AG09309 (cell line): ENCODE measurements at places on chromosomes 2 and 18.
A peak's percentile ranks its signal among the peaks of the same experiment; 100 is the strongest.

GRCh38 chr2:66854298-66854697 is 419.4 kb downstream of the MEIS1 start:
- no peak for DNase-seq

DNA sequence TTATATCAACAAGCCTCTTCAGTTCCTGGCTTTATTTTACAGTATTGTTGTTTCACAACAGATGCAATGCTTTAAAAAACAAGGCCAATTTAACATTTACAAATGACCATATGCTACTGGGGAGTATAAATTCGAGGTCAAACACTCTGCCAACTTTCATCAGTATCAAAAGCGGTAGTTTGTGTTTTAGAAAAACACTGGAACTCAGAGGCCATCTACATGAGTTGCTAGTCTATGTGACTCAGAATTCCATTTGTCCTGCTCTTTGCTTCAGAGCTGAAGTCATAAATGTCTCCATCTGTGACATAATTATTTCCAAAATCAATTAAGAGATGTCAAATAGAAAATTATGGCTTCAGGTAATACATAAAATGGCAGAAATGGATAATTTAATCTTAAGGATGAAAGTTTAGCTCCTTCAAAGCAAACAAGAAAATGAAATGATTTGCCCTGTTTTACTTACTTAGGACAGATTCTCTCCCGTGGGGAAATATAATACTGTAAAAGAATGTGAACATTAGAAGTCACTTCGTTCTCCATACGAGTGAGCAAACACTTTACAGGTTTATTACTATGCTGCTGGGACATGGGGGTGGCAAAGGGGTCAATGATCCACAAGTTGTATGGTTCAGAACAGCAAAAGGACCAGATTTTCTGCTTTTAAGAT is 3.7 kb downstream of the MEX3C start:
- DNase-seq = no peak

GRCh38 chr2:205858881-205859441 is 176.7 kb downstream of the NRP2 start:
- no peak for DNase-seq

- DNase-seq = peak; percentile 47
These were observed 211.5 kb downstream of the TMEM247 start for GRCh38 chr2:46690825-46691224.

DNA sequence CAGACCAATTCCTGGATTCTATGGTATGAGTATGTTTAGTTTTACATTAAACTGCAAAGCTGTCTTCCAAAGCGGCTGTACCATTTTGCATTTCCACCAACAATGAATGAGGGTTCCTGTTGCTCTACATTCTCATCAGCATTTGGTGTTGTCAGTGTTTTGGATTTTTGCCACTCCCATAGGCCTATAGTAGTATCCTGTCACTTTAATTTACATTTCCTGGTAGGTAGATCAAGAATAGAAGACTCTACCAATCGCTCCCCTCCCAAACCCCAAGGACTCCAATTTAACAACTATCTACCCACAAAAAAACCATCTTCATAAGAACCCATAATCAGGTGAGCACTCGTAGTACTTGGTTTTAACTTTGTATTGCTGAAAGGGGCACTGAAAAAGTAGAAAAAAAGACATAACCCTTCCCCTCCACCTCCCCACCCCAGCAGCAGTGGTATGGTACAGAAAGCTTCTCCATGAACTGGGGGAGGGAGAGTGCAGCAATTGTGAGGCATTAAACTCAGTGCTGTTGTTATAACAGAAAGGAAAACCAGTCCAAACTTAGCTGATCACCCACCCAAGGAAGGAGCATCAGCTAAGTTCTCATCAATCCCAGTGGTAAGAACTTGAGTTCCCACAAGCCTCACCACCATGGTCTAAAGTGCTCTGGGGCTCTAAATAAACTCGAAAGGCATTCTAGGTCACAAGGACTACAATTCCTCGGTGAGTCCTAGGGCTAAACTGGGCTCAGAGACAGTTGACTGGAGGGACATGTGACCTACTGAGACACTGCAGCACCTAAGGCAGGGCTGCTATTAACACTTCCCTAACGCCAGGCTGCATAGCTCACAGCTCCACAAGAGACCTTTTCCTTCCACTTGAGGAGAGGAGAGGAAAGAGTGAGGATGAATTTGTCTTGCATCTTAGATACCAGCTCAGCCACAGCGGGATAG is 35.5 kb upstream of the CYTIP start:
- DNase-seq = no peak

DNA sequence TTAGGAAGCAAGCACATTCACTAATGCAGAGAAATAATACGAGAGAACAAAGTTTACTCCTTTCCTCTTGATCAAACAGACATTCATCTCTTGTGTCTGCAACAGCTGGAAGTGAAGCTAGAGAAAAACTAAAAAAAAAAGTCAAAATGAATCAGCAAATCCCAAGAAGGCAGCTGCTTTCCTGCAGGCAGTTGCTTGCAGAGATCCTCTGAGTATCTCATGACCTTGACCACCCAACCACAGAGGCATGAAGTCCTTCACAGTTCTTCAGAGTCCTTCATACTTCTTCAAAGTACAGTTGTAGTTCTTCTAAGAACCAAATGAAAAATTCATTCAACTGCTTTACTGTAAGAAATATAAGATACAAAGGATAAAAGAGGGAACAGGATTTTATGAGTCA is 97.2 kb upstream of the ACVR1C start:
- DNase-seq = no peak

- no peak for DNase-seq
These were observed 70.8 kb downstream of the ACSL3 start for GRCh38 chr2:222931659-222932058.

DNA sequence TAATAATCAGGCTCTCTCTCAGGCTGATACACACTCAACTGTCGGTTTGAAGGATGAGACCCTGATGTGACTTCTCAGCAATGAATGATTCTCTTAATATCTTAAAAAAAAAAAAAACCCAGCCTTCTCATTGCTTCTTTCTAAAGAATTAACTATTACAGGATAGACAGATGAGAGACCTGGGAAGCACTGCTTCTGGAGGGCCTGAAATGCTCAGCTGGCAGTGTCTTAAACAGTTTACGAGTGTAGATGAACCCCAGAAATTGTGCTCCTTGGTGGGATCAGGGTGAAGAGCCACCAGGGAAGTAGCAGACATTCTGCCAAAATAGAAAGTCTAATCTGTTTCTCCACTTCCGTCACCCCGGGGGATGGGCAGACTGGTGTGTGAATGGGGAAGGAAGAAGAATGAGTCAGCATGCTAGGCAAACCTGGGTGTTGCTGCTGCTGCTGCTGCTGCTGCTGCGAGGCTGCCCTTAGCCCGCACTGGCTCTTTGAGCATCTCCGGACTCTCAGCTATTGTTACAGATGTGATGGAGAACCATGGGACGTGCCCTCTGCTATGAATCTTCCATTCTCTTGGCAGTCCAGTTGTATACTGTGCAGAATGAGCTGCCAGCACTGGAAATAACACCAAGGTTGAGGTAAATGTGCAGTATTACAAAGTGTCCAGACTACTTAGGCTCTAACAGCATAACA is 158.4 kb downstream of the SETBP1 start:
- DNase-seq = peak; percentile 8

DNA sequence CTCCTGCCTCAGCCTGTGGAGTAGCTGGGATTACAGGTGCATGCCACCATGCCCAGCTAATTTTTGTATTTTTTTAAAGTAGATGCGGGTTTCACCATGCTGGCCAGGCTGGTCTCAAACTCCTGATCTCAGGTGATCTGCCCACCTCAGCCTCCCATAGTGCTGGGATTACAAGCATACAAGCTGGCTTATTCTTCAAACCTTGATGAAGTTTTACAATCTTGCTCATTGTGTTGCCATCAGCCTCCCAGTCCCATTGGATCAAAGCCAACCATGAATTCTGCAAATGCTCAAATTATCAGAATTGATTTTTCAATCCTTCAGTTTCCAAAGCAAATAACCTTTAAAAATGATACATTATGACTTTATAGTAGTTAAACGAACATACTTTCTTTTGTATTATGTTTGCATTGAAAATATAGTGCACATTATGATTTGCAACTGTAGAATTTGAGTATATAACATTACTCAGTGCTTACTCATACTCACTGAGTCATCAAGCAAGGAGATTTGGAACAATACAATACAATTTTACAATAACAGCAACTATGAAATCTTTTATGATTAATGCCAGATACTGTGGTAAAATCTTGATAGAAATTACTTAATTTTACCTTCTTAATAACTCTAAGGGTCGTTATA is 1491.9 kb upstream of the CELF4 start:
- no peak for DNase-seq

DNA sequence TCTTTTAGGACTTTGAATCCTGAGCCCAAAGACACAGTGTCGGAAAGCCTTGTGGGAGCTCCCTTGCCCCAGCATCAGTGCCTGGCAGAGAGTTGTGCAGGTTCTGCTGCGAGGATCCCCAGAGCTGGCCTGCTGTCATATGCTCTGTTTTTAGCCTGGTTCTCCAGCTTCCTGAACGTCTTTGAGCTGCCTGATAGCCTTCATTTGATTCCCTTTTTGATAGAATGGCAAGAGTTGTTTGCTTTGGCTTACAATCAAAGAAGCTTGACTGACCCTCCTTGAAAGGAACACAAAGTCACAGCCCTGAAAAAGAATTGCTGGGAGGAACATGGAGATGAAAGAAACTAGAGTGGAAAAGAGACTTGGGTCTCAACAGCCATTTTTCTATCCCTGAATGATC is 95.4 kb downstream of the C1QL2 start:
- no peak for DNase-seq

DNA sequence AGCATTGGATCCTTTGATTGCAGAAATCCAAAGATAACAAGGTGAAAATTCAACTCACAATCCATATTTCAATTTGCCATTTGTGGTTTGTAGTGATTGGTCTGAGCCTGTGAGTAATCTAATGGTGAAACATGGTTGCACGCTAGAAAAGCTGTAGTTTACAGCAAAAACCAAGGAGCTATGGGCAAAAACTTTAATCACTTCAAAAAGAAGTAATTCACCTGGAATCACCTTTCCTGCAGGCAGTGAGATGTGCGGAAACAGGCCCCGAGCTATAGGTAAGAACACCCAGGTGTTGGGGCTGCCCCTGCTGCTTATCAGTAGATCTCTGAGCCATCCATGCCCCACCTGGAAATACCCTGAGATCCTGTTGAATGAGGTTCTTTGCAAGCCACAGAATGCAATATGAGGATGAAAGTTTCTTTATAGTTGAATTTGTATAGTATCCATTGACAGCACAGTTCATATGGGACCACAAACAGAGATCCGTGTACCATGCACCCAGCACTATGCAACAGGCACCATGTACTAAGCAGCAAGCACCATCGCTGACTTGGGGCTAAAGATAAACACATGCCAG is 208.2 kb downstream of the SPP2 start:
- DNase-seq = no peak

- no peak for DNase-seq
These were observed 123.3 kb downstream of the CCBE1 start for GRCh38 chr18:59573962-59574361.

- no peak for DNase-seq
These were observed 68.3 kb upstream of the PGAP1 start for GRCh38 chr2:196994764-196995163.

DNA sequence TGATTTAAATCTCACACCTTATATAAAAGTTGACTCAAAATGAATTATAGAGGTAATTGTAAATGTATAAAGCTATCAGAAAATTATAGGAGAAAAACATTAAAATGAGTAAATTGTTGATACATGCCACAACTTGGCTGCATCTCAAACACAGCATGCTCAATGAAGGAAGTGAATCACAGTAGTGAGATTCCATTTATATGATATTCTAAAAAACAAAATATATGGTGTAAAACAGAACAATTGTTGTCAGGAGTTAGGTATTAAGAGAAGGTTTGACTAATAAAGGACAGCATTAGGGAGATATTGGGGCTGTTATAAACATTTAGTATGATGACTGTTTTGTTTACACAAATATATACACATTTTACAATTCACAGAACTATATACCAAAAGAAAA is 356.6 kb upstream of the CELF4 start:
- no peak for DNase-seq

GRCh38 chr18:2655954-2656236 is 369 bp downstream of the SMCHD1 start:
- no peak for DNase-seq

DNA sequence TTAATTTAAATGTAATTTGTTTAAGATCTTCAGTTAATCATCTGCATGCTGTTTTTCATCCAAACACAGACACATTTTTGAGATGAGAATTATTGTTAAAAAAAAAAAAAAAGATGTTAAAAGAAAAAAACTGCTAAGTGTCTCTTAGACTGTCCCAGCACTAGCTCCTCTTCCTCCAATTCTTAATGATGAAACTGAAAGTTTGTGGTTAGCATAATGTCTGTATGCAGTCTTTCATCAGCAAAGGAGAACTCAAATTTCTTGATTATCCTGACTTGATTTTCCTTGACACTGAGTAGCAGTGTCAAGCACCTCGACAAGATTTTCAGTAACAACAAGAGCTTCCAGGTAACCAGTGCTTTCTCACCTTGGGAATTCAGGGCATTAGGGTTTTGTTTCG is 274.4 kb downstream of the LRRTM1 start:
- no peak for DNase-seq

DNA sequence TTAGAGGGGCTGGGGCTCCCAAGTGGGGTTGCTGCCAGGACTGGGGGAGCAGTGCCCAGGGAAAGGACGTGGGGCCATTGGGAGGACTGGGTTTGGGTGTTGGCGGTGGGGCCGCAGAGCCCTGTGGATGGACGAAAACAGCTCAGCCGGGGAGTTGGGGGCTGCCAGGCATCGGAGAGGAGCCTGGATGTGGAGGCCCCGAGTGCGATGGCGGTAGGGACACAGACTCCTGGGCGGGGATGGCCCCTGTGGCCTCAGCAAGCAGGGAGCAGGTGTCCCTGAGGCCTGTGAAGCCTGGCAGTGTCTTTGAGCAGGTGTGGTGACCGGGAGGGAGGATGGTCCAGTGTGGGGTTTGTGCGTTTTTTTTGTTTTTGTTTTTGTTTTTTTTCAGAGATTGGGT is 13.3 kb downstream of the CTDP1 start:
- DNase-seq = no peak

- no peak for DNase-seq
These were observed 15.3 kb upstream of the PPP4R1 start for GRCh38 chr18:9629709-9630108.

- DNase-seq = no peak
These were observed 49.4 kb downstream of the IMPA2 start for GRCh38 chr18:12030670-12031069.

- no peak for DNase-seq
These were observed 61.4 kb upstream of the RNF152 start for GRCh38 chr18:61954096-61954746.

DNA sequence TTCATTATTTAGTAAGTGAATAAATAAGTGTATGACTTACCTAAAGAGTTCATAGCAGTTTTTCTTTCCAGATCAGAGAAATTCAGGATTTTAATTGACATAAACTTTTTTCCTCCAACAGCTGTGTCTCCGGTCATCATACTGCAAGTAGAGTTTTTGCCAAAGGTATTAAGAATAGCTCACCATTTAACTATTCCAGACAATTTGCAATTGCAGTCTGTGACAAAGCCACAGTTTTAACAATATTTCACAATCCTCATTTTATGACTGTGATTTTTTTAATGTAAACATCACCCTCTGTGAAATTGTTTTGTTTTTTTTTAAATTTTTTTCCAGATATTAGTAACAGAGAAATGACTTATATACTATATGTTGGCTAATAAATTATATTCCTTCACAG is 199.1 kb downstream of the TRIB2 start:
- DNase-seq = no peak
